ENCODE measurements at places on chromosomes 13 and 19. TPM values are rescaled to one million over a fixed set of nuclear protein-coding genes. Genes with fewer than 3 reads are reported as not detected.

The BRME1 gene
- total RNA-seq: 3.0 TPM

The TRPC4 gene
- not detected for total RNA-seq

The OR7A5 gene
- total RNA-seq: not detected

DNA sequence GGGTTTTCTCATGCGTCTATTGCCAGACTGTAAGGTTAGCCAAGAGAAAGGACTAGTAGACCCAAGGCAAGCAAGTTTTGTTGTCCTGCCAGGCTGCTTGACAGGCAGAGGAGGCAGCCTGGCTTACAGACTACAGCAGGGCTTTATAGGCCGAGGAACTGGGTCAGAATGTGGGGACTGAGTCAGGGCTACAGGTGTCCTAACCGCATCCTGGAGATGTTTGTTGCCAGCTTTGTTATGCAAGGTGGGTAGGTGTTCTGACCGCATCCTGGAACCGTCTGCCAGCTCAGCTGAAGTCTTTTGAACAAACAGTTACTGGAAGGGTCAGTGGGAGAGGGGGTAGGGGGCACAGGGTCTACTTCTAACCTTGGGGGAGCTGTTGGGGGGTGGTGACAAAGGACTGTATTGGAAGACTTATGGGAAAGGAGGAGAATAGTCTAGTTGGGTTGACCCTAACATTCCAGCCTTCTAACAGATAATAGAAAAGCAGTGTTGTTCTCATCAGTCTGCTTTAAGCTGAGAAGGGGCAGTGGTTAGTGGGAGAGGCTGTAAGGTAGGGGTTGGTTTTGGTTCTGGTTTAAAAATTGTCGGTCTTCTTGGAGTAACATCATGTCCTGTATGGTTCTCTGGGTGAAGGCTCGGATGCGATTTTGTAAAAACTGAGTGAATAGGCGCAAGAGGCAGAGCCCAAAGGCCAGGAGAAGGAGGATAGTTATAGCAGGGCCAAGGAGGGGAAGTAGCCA, 913.8 kb upstream of the SLITRK5 start:
- no peak overlapping the region for H3K27ac ChIP-seq
- no peaks in the 10 kb centered on the region for H3K36me3 ChIP-seq
- peaks cover 3% of the 10 kb centered on the region for H3K4me1 ChIP-seq
- no peaks in the 10 kb centered on the region for H3K27me3 ChIP-seq
- DNase-seq: no peak

DNA sequence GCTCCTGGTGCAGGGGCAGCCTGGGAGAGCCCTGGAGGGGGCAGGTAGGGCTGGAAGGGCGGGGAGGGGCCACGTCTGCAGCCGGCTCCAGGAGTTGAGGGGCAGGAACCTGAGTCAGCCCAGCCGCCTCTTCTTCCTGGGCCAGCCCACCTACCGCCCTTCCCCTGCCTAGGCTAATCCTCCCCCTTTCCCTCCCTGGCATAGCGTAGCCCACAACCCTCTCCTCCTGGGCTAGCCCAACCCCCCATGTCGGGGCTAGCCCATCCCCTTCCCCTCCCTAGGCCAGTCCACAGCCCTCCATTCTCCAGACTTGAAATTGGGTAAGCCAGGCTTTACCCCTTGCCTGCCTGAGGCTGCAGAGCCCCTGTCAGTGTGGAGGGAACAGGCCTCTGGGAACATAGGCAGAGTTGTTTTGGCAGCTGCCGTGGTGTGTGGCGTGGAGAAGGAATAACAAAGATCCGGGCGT, 20.6 kb upstream of the WDR18 start:
- no peak overlapping the region for H3K27ac ChIP-seq
- H3K27me3 ChIP-seq: no peaks in the 10 kb centered on the region
- H3K4me3 ChIP-seq: no peak overlapping the region
- H3K4me1 ChIP-seq: no peaks in the 10 kb centered on the region
- no peak for DNase-seq

- peaks cover 6% of the 10 kb centered on the region for H3K36me3 ChIP-seq
- no peak for DNase-seq
- no peak overlapping the region for H3K27ac ChIP-seq
- peaks cover 21% of the 10 kb centered on the region for H3K4me1 ChIP-seq
Measured at GRCh38 chr19:18122424-18122823, 24.8 kb downstream of the MAST3 start.

- no peak for DNase-seq
- H3K27ac ChIP-seq: no peak overlapping the region
- peaks cover 53% of the 10 kb centered on the region for H3K4me1 ChIP-seq
- H3K27me3 ChIP-seq: peaks cover 6% of the 10 kb centered on the region
- peak overlapping the region; percentile 55 for H3K4me3 ChIP-seq
Measured at GRCh38 chr19:18415178-18415867, 3.9 kb upstream of the SSBP4 start.

DNA sequence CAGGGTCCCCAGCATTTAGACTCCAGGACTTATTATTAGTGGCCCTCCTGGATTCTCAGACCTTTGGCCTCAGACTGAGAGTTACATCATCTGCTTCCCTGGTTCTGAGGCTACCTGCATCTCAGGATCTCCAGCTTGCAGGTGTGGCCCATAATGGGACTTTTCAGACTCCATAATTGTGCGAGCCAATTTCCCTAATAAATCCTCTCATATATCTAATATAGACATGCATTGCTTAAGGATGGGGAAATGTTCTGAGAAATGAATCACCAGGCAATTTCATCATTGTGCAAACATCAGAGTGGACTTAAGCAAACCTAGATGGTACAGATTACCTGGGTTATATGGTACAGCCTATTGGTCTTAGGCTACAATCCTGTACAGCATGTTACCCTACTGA, 116.5 kb upstream of the FBXL3 start:
- no peak overlapping the region for H3K27ac ChIP-seq
- peaks cover 2% of the 10 kb centered on the region for H3K4me1 ChIP-seq
- peaks cover 35% of the 10 kb centered on the region for H3K36me3 ChIP-seq
- DNase-seq: no peak
- H3K27me3 ChIP-seq: no peaks in the 10 kb centered on the region
- H3K4me3 ChIP-seq: no peak overlapping the region

GRCh38 chr13:47117268-47117667, 220.4 kb upstream of the HTR2A start:
- H3K36me3 ChIP-seq: no peaks in the 10 kb centered on the region
- no peaks in the 10 kb centered on the region for H3K4me1 ChIP-seq
- no peaks in the 10 kb centered on the region for H3K27me3 ChIP-seq
- no peak overlapping the region for H3K4me3 ChIP-seq

DNA sequence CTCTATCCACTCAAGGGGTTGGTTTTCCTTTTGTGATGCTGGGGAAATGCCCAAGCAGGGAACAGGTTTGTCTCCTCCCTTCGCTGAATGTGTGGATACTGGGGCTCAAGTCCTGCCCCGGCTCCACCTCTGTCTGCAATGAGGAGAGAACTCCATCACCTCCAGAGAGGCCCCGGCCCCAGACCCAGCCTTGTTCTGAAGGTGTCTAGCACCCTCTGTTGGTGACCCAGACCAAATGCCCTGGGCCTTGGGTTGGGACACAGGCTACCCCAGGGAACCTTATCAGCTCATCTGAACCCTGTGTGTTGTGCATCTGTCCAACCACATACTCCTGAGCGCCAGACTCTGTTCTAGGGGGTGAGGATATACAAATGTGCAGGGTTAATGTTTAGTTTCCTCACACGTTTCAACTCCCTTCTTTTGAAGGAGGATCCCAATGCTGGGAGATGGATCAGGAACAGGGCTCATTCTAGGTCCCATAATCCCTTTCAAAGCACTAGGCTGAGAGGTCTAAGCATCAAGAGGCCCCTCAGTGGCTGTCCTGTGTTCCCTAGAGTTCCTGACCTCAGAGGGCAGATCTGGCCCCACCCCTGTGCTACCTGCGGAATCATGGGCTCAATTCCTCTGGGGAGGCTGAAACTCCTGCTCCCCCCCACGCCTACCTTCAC, 112.5 kb upstream of the SLC7A1 start:
- H3K36me3 ChIP-seq: no peaks in the 10 kb centered on the region
- H3K27ac ChIP-seq: no peak overlapping the region
- H3K4me1 ChIP-seq: no peaks in the 10 kb centered on the region
- peak; percentile 19 for DNase-seq
- no peak overlapping the region for H3K4me3 ChIP-seq

GRCh38 chr13:113499936-113500335, 9.4 kb upstream of the DCUN1D2 start:
- H3K27ac ChIP-seq: no peak overlapping the region
- no peak overlapping the region for H3K4me3 ChIP-seq
- peaks cover 38% of the 10 kb centered on the region for H3K36me3 ChIP-seq
- DNase-seq: no peak

The LRRC25 gene
- total RNA-seq: 0.16 TPM

The ZNF723 gene
- not detected for total RNA-seq

All from naive thymus-derived CD8-positive, alpha-beta T cell (primary cell).